ENCODE measurements at places on chromosomes 16 and 17.

DNA sequence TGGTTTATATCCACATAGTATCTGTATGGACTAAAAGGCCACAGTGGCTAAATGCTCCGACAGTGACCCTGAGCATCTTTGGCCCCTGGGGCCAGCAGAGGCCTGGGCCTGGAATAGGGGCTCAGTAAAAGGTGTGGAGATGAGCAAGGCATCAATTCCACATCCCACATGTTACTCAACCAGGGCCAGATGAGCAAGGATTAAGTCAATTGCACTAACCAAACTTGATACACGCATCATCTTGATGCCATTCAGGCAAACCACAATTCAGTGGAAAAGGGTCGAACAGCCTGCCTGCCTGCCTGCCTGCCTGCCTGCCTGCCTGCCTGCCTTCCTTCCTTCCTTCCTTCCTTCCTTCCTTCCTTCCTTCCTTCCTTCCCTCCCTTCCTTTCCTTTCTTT, 53.5 kb upstream of the DNAJA2 start:
- DNase-seq, result no peak

DNA sequence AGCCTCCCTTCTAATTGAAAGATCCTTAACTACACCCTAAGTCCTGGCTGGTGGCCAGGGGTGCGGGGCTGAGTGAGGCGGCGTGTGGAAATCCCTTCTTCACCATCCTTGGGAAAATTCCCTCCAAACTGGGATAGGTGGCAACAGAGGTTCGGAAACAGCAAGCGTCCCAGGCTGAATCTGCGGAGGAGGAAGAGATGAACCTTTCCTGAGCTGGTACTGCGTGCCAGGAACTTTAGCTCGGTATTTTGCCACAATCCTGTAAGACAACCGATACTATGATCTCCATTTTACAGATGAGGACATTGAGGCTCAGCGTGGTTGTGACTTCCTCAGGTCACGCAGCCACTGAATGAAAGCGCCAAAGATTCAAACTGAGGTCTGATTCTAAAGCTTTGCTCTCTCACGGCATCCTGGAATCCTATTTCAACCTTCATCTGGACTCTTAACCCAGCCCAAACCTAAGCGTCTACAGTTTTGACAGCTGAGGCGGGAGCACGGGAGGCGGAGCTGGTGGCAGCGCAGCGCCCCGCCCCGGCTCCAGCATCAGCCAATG, 583 bp upstream of the CYLD start:
- DNase-seq, result no peak

GRCh38 chr16:6110346-6110745, 1012.8 kb upstream of the EEF2KMT start:
- no peak for DNase-seq

DNA sequence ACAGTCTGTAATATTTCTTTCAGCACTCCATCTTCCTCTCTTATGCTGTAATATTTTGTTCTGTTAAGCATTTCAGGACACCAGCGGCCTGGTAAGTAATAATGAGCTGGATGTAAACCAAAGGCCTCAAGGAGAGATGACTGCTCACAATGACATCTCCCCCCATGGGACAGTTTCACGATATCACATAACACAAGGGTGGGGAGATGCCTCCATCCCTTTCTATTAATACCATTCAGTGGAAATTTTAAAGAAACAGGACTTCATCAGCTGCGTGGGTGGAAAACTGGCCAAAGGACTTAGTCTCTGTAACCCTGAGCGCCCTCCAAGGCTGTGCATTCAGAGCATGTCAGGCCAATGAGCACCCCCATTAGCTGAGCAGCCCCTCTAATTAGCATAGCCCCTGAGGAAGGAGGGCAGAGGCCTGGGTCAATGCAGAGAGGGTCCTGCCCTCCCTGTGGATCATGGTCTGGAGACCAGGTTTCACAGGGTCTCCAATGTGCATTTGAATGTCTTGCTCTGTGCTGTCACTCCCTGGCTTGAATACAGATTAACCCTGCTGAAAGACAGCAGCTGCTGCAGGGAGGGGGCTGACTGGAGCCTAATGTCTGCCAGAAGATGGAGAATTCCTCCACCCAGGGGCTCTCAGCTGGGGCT, 156.4 kb downstream of the HS3ST2 start:
- DNase-seq, result no peak

DNA sequence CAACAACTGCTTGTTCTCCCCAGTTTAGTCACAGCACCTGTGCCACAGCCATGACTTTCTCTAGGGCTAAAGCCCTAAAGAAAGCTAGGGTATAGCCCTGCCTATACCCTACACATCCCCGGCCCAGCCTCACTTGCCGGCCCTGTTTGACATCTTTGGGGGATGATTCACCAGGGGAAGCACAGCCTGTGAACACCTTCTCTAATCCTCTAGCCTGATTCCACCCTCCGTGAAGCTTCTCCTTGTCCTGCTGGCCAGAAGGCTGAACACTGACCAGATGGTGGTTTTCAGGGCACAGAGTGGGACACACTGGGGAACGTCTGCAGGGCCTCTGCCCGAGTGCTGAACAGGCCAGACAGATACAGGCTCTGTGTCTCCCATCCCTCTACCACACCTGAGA, 6.0 kb downstream of the CLEC16A start:
- DNase-seq, result no peak

DNA sequence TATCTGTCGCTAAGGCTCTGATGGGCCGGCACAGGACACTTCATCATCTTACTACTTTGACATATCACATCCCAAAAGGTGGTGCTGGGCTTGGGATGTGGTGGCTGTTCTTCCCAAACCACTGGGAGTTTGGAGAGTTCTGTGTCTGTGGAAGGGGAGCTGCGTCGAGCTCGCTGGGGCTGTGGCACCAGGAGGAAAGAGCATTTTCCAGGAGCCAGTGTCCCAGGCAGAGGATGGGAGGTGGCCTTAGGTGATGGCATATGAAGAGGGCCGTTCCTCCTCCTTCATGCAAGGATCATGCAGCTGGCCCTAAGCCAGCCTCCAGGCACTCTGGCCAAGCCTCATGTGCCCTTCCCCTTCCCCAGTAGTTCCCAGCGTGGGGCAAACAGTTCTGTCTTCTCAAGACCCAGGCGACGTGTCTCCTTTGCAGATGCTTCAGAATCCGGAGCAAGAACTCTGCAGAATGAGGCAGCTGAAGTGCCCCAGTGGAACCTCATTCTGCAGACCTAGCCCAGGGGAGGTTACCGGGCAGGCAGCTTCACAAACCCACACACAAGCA, 89.4 kb upstream of the TNRC6C start:
- no peak for DNase-seq

GRCh38 chr17:27398691-27399090, 57.6 kb upstream of the KSR1 start:
- no peak for DNase-seq

DNA sequence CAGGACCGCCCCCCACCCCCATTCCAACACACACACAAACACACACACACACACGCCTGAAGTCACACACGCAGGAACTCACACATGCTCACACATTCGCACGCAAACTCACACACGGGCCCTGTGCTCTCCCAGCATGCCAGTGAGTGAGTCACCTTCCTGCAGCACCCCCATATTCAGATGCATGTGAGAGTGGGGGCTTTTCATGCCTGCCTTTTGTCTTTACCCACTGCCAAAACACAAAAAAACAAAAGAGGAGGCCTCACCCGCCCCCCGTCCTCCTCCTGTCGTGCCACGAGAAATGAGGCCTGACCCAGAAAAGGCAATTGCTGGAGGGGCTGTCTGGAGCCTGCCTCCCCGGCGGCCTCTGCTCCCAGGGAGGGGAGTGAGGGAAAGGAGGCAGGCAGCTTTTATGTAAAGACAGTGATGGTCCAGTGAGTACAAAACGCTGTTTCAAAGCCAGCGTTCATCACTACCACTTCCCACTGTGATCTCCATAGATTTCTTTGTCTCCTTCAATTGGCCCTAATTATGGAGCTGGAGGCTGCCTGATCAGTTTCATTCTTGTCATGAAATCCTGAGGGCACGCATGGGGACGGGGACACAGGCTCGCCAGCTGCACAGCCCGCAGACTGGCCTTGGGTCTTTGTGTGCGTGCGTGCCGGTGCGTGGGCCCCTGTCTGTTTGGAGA, 29.5 kb upstream of the GSE1 start:
- no peak for DNase-seq

Measured in activated CD4-positive, CD25-positive, alpha-beta regulatory T cell (primary cell).